Motor neuron (in vitro differentiated cells): ENCODE measurements at places on chromosomes 2 and 18. TPM values are rescaled to one million over a fixed set of nuclear protein-coding genes. Genes with fewer than 3 reads are reported as not detected.

DNA sequence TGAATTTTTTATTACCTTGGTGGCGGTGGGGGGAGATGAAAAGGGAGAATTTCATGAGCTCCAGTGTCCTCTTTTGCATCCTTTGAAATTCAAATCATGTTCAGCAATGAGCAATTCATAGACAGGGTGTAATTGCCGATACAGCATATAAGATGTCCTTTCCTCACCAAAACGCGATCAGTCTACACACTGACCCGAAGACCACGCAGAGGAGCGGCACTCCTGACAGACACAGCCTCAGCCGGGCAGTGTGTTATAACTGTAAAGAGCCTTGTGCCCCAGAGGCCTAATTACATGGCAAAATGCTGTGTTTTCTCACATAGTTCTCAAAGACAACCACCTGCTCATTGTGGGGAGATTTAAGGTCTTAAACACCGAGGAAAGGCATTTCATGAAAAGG is 38.4 kb upstream of the APCDD1 start:
- peak; percentile 77 for ATAC-seq

The STK17B gene
- total RNA-seq, result 23.3 and 28.4 TPM in 2 replicates

DNA sequence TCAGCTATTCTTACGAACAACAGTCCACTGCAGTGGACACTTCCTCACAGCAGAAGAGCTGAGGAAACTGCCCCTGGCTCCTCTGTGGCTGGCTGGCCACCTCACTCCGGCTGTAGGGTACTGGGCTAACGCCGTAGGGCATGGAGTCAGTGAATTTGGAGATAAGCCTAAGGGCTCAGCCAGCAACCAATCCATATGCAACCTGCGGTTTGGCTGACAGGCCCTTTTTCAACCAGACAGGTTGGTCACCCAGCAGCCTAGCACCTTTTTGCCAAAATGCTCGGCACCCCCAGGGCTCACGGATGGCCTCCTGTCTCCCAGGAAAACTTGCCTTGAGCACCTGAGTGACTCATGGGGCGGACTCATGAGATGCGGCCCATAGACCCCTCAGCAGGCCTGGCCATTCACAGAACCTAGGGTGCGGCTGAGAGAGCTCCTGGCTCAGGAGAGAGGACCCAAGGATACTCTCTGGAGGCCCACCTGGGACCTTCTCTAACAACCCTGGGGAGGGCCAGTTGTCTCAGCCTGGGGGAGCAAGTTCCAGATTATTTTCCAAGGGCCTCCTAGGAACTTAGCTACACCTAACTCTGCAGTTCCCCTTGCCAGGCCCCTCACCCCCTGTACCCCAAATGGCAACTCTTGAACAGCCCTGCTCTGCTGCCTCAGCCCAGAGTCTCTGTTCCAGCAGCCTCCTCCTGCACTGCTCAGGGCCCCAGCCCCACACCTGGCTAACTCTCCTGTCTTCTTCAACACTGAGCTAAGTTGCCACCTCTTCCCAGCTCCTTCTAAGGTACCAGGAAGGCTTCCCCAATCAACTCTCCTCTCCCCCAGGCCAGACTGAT is 252.1 kb downstream of the CYP26B1 start:
- ATAC-seq, result no peak

The CRYGC gene
- total RNA-seq, result 0.49 and 0.75 TPM in 2 replicates
